ENCODE measurements at places on chromosomes 7 and 10.

DNA sequence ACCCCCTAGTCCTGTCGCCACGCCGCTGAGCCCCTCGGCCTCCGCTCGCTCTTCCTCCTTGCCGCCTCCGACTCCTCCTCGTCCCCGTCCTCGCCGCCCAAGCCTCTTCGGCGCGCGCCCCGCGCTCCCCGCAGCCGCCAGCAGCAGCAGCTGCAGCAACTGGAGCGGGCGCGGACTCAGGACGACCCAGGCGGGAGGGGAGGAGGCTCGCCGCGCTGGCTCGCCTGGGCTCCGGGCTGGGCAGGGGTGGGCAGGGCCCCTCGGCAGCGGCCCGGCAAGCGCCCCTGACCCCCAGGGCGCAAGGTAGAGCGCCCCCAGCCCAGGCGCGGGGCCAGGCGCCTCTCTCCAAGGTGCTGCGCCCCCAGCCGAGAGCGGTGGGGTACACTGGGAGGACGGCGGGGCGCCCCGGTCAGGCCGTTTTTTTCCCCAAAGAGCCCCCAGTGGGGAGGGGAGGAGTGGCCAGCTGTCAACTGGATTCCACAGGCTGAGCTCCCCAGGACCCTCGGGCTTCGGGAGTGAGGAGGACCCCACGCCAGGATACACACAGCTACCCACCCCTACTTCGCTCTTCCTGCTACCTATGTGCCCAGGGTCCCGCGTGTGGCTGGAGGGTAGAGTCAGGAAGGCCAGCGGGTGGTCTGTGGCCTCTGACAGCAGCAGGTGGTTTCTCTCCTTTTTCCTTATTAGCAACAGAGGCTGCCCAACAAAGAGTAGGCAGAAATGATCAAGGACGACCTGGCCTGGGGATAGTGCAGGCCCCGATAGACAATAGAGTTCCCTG, 903 bp upstream of the KCNMA1 start:
- DNase-seq = peak; percentile 50

- no peak for DNase-seq
Observed at GRCh38 chr7:132239422-132239994, 336.8 kb downstream of the PLXNA4 start.

DNA sequence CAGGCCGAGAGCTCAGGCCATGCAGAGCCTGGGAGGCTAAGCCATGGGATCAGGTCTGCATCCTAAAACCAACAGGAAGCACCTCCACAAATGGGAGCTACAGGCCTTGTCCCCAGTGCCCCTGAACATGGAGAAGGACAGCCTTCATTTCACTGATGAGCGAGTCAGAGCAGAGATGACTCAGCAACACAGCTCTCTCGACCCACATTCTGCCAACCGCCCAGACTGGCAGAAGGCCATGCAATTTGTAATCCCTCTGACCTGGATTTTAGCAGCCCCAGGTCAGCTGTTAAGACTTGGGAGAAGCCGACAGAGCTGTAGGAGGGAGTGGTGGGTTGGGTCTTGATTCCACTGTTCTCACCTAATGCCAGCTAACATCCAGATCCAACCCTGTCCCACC, 25.5 kb downstream of the VOPP1 start:
- peak; percentile 76 for DNase-seq

GRCh38 chr7:131284702-131285419, 42.8 kb upstream of the MKLN1 start:
- DNase-seq = peak; percentile 69

GRCh38 chr10:92110039-92110794, 180.7 kb downstream of the CPEB3 start:
- no peak for DNase-seq

DNA sequence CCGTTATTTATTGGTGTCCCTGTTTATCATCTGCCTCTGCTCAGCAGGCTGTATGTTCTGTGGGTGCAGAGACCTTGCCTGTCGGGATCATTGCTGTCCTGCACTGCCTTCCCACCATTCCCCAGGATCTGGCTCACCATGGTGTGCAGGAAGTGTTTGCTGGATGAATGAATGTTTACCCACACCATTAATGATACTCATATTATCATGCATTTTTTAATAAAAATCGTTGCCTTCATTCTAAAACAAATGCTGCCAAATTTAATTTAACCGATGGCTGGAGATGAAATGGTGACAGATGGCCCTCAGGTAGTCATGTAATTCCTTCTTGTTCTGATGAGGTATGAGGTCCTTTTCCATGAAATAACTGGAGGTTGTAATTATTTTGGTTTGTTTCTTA, 22.5 kb downstream of the PLPP4 start:
- DNase-seq = no peak

DNA sequence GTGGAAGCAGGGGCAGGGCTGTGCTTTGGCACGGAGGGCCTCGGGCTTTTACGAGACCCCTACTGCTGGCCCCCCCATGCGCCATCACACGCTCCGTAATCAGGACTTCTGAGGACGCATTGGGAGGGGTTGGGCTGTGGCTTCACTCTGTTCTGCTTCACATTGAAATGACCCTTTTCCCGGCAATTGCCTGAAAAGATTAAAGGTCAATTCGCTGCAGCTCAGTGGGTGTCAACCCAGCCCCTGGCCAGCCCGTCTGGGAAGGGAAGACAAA, 41.7 kb upstream of the UBE3C start:
- no peak for DNase-seq

GRCh38 chr10:102010961-102011360, 45.0 kb downstream of the ARMH3 start:
- DNase-seq = no peak

GRCh38 chr10:42888504-42889095, 106.0 kb downstream of the BMS1 start:
- DNase-seq = no peak

GRCh38 chr7:131186816-131187215, 140.9 kb upstream of the MKLN1 start:
- no peak for DNase-seq

- no peak for DNase-seq
Observed at GRCh38 chr7:141558544-141559183, 7.5 kb downstream of the AGK start.

DNA sequence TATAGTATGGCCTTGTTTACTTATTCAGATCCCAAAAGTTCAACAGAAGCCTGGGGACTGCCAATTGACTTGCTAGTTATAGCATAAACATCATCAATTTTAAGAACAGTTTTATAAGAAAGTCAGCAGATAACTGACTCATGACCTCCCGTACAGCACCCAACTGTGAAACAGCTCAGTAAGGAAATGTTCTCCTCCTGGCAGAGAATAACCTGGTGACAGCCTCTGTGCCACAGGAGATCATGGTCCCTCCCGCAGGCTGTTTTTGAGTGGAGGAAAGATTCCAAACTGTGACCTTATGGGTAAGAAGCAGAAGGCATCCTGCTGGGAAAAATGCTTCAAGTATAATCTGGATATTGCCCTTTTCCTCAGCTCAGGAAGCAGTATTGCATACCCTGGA, 182.5 kb downstream of the SEMA3D start:
- DNase-seq = no peak

DNA sequence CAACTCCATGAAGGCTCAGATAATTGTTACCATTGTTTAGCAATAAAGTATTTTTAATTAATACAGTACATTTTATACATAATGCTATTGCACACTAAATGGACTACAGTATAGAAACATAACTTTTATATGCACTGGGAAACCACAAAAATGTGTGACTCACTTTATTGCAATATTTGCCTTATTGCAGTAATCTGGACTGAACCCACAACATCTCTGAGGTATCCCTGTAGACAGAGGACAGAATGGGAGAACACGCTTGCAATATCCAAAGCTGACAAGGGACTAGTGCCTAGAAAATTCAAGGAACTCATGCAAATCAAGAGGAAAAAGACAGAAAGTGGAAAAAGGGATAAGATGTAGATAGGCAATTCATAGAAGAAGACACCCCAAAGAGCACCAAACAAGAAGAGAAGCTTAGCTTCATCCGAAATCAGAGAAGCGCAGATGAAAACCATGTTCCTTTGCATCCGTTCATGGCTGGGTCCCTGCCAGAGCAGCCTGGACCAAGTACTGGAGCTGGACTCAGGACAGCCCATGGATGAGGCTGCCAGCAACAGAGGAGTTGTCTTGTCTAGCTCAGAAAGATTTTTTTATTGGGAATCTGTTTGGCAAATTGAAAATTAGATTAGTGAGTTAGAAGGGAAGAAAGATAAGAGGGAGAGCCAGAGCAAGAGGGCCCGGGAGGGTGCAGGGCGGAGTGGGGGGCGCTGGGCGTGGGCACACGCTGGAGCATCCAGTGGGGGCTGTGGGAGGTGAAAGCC, 16.0 kb upstream of the GALNTL5 start:
- peak; percentile 74 for DNase-seq

DNA sequence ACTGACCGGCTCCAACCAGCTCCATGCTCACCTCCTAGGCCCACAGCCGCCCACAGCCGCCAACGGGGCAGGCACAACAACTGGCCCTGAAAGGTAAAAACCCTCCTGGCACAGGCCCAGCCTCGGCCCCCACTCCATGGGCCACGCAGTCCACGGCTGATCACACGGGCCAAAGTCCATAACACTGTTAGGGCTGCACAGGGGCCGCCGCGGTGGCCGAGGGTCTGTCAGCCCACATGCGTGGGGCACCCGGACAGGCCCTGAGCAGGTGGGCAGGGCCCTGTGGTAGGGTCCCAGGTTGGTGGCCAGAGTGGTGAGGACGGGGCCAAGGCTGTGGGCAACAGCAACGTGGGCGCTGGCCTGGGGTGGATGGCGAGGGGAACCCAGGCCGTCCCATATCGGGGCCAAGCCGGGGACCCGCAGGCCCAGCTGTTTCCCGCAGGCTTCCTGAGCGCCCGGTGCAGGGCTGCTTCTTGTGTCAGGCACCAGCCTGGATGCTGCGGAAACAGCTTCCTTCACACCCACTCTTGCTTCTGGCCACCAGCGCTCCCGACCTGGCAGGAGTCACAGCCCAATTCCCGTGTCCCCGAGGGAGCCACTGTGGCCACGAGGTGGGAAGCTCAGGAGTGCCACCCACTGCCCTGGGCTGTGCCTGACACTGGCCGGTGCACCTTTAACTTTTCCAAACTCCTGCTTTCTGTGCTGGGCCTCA, 29.2 kb downstream of the CYP2W1 start:
- DNase-seq = no peak

GRCh38 chr10:13893926-13894325, 307.2 kb downstream of the PRPF18 start:
- no peak for DNase-seq

DNA sequence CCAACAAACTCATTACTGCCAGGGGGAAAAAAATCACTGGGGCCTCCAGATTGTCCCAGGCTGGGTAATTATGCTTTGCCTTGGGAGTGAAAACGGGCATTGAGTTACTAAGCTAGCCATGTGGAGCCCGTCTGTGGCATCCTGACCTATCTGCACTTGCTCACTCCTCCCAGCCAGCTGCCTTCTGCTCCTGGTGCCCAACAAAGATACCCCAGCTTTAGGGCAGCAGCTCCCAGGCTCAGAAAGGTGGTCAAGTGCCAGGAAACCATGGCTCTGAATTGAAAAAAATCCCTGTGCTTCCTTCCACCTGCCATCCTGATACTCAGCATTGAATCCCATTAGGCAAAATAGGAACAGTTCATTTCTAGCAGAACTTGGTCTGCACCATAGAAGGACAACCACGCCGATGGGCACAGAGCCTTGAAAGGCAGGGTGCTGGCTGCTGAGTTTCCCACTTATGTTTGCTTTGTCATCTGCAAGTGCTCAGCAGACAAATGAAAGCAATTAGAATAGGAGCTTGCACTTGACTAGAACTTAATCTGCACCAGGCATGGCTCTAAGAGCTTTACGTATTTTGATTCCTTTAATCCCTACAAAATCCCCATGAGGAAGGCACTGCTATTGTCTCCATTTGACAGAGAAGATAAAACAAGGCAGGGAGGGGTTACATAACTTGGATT, 42.8 kb downstream of the HSPA12A start:
- DNase-seq = no peak

DNA sequence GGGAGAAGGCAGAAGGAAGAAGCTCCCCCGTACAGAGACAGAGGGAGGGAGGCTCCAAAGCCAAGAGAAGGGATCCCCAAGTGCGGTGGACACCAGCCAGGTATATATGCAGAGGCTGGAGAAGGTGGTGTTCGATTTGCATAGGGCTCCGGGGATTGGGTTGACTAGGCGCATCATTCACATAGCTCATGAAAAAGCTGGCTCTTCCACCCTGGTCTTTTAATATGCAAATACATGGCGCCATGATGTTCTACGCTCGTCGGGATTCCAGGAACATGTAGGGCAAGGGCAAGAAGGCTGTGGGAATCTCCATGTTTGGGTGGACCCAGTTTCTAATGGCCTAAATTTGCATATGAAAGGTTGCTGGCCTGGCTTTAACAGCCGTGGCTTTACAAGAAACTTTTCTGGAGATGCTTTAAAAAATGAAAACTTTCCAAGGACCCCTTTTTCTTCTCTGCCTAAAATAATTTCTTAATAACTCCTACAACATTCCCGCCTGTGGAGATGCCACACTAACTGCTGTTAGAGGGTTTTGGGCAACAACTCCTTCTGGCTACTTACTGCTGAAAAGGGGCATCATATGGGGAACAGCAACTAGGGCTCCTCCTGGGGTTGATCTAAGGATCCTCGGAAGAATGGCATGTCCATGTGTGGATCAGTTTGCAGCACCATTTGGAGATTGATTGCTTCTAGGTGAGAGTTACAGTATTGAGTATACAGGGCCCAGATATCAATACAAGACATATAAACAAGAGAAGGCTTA, 28.3 kb downstream of the C1GALT1 start:
- DNase-seq = no peak

- DNase-seq = no peak
Observed at GRCh38 chr10:101438881-101439391, 85.0 kb downstream of the BTRC start.

- no peak for DNase-seq
Observed at GRCh38 chr7:154647625-154648024, 355.3 kb downstream of the PAXIP1 start.

GRCh38 chr7:50706469-50706937, 76.2 kb downstream of the GRB10 start:
- no peak for DNase-seq

GRCh38 chr10:123639131-123639530, 27.0 kb upstream of the GPR26 start:
- no peak for DNase-seq

DNA sequence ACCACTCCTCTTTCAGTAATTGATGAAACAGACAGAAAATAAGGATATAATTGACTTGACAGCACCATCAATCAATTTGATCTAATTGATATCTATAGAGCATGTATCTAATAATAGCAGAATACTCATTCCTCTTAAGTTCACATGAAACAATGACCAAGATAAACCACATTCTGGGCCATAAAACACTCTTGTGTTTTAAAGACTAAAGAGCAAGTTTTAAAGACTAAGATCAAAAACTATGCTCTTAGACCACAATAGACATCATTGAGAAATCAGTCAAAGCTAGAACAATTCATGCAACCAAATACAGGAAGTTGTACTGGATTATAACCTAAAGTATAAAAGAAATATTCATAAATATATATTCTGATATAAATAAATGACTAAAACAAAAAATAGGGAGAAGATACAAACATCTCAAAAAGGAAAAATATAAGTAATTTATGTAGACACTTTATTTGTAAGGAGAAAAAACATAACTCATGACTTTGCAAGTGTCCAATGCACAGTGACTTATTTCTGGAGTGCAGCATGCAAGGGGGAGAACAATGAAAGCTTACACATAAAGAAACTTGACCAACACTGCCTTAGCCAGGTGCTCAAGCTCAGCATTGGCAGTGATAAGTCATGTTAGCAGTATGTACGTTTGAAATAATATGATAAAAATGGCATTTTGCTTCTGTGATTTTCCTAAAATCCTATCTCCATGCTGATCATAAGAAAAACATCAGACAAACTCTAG, 312.7 kb upstream of the IGFBP3 start:
- no peak for DNase-seq

GRCh38 chr7:138032186-138032585, 30.3 kb upstream of the CREB3L2 start:
- DNase-seq = no peak

- no peak for DNase-seq
Observed at GRCh38 chr7:23468526-23469149, 1.7 kb downstream of the IGF2BP3 start.
